ENCODE measurements at places on chromosomes 7 and 10. TPM values are rescaled to one million over a fixed set of nuclear protein-coding genes. Genes with fewer than 3 reads are reported as not detected.

GRCh38 chr7:93245525-93246432 is 13.6 kb downstream of the VPS50 start:
- no peak for DNase-seq

DNA sequence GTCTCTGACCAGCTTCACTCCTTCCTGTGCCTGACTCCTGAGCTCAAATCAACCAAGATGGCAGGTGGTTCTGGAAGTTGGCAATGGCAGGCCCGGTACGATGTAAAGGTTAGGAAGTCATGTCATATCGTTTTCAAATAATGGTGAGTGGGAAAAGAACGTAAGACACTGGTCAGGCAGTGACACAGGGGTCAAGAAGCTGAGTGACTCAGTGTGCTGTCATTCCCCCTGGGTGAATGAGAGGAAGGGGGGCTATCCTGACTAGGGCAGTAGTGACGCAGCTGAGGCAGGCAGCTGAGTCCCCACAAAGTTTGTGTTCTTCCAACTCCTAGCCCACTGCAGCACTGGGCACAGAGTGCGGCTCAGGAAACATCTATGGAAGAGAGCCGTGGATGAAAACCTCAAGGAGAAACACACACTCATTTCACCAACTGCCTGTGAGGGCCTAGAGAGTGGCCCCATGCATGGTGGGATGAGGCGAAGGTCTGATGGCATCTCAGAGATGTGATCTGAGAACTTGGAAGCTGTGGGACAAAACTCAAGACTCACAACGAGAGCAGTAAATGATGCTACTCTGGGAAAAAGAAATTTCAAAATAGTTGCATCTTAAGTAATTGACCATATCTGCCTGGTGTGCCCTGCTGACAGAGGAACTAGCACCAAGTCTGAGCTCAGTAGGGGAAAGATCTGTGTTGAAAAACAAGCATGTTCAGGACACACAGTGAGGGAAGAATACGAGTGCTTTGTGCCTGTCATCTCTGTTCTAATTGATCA is 23.2 kb downstream of the CREB3L2 start:
- peak; percentile 85 for DNase-seq

The MRLN gene
- not detected for total RNA-seq

GRCh38 chr7:3239291-3239691 is 61.8 kb upstream of the SDK1 start:
- DNase-seq = no peak

GRCh38 chr10:96714031-96714590 is 6.2 kb downstream of the PIK3AP1 start:
- DNase-seq = no peak

DNA sequence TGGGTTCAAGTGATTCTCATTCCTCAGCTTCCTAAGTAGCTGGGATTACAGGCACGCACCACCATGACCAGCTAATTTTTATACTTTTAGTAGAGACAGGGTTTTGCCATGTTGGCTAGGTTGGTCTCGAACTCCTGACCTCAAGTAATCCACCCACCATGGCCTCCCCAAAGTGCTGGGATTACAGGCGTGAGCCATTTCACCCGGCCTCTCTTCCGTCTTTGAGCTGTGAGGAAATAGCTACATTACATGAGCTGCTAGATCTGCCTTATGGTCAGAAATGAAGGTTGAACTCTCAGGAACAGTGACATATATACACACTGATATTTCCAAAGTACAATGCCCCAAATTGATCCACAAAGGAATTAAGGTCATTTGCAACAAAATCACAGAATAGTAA is 2.4 kb downstream of the BLVRA start:
- no peak for DNase-seq

DNA sequence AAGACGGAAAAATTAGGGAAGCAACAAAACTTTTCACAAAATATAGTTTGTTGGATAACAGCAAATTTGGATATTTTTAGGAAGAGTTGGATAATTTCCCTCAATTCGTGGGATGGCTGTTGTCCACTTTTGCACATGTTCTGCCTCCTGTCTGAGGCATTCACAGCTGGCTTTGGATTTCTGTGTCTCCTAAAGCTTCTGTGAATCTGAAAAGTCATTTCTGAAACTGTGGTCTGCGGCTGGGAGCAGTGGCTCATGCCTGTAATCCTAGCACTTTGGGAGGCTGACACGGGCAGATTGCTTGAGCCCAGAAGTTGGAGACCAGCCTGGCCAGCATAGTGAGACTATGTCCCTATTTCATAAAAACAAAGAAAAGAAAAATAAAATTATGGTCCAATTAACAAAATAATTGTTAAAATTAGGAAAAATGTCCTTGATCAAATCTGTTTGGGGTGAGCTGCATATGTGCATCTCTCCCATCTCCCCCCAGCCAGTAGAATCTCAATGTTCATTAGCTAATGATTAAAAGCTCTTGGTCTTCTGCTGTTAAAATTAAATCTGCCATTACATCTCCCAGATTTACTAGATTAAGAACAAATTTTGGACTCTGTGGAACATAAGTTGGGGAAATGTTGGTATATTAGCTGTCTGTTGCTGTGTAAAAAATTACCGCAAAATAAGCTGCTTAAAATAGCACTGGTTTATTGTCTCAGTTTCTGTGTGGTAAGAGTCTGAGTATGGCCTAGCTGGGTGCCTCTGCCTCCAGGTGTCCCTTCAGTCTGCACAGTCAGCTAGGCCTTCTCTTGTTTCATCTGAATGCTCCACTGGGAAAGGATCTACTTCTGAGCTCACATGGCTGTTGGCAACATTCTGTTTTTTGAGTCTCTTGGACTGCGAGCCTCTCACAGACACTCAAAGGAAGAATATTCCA is 332.0 kb upstream of the FZD1 start:
- DNase-seq = no peak

GRCh38 chr7:69708857-69709256 is 110.6 kb downstream of the AUTS2 start:
- DNase-seq = peak; percentile 35

The EBLN1 gene
- not detected for total RNA-seq

- DNase-seq = no peak
These were observed 23.4 kb downstream of the RPP38 start for GRCh38 chr10:15120523-15120922.

DNA sequence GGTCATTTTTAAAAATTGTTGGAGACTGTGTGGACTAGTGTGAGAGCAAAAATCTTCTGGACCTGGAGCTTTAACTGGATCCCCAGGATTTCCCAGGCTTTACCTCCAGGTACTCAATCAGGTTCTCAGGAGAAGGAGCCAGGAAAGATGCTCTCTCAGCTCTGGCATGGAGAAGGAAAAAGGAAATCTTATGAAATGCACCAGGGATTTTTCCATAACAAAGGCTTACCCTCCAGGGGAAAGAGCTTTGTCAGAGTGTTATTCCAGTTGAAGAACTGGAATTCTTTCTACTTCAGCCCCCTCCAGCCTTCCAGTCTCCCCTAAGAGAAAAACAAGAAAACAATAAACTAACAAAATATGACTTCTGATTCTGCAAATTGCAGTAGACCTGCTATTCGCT is 436.7 kb upstream of the ANKRD30A start:
- DNase-seq = no peak

DNA sequence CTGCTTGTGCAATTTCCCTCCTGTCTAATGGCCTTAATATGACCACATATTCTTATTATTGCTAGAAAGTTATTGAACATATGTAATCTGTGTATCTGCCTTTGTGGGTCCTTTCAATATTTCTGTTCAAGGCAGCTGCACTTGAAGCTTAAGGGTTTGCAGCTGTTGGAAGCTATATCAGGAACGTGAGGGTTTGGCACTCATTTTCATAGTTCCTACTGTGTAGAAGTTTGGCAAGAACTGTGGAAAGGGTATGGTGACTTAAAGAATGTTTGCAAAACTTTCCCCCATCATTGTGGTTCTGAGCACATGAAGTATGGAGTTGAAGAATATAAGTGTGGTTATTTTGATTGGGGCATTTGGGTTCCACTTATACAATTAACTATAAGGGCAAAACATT is 144.7 kb upstream of the SEMA3A start:
- DNase-seq = no peak

DNA sequence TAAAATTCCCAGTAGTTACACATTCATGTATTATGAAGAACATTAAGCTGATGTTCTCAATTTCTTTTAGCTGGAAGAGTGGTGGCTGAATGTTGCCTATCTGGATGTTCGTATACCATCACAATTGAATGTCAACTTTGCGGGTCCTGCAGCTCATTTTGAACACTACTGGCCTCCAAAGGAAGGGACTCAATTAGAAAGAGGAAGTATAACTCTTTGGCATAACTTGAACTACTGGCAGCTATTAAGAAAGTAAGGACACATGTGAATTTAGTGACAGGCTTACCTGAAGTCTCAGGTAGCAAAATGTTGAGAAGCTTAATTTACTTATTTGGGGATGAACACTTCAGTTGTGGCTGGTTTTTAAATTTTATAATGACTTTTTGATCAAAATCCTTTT is 15.9 kb downstream of the CROT start:
- DNase-seq = no peak

The PLCE1 gene
- total RNA-seq = 1.5 TPM

DNA sequence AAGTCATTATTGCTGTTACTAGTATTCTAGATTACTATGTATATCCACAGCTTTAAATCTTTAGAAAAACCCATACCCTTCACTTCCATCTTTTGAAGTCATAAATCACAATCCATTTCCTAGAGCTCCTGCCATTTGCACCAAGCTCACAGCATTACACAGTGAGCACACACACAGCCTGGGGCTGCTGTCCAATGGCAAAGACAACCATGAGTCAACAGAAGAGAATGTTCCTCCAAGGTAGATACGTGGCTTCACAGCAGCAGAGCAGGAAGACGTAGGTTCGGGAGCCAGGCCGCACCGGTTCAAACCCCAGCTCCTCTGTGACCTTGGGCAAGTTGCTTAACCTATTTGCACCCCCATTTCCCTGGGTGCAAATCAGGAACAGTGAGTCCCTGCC is 234.6 kb downstream of the DIP2C start:
- peak; percentile 64 for DNase-seq

The NEURL1 gene
- not detected for total RNA-seq

DNA sequence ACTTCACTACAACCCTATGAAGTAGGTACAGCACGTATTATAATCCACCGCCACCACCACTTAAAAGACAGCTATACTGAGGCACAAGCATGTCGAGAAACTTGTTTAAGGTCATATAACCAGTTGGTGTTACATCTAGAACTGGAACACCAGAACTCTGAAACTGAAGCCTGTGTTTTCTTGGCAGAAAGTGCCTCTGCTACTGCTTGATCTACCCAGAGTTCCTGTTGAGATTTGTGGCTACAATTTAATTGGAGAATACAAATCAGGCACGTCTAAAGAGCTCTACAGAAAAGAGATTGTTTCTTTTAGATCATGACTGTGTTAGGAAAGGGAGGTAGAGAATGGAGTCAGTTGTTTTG is 4.3 kb upstream of the ADD3 start:
- no peak for DNase-seq

GRCh38 chr10:14056610-14057332 is 274.0 kb downstream of the FRMD4A start:
- DNase-seq = peak; percentile 26

The UPF2 gene
- 9.6 TPM for total RNA-seq

DNA sequence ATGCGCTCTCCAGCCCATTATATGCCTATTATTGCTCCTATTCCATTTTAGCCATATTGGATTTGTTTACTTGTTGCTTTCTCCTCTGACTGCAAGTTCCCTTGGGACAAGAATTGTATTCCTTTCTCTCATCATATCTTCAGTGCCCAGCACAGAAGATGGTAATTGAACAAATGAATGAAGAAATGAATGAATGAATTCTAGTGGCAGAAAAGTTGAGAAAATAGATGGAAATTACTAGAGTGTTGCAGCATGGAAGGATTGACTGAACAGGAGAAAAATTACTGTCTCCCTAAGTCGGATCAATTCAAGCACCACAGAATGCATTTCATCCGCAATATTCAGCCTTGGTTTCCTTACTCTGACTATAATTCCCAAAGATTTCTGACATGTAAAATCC is 1243.2 kb downstream of the SORCS1 start:
- no peak for DNase-seq

DNA sequence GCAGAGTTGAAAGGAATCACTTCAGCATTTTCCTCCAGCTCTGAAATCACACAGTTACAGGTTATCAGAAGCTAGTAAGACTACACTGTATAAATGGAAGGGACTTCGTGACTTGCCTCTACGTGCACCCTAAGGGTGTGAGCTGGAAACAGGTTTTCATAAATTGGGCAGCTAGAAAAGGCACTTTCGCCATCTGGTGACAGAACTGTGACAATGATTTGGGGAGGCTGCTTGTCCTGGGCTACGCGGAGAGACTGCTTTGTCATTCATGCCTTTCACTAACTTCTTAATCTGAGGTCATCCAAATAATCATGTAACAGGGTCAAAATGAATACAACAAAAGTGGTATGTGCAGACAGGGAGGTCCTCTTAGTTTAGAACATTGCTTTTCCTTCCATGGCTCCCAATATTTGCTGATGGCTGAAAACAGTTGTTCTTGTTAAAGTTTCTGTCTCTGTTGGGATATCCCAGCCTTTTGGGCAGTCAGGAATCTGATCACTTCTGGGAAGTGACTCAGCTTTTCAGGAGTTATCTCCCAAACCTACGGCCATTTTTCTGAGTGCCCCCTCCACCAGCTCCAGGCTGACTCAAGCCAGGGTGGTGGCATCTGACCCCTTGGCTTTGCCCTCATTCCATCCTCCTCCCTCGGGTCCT is 17.8 kb downstream of the VWC2 start:
- DNase-seq = no peak

- DNase-seq = no peak
These were observed 218.4 kb downstream of the GLRX3 start for GRCh38 chr10:130354573-130354954.

- DNase-seq = no peak
These were observed 449.0 kb upstream of the IGFBP3 start for GRCh38 chr7:46369933-46370654.

DNA sequence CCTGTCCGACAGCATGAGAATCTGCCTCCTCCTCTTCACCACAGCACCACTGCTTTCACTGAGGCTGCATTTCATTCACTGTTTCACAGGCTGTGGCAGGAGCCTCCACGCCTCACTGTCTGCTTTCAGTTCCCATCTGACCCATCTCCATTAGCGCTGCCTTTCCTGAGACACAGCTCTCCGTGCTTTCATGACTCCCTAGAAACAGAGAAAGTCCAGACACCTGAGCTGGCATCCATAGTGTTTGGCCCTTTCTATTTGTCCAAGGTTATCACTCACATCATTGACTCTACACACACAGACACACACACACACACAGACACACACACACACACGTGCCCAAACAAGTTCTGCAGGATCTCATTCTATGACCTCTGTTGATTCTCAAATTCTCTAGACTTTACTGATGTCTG is 5.2 kb downstream of the LGI1 start:
- DNase-seq = no peak

DNA sequence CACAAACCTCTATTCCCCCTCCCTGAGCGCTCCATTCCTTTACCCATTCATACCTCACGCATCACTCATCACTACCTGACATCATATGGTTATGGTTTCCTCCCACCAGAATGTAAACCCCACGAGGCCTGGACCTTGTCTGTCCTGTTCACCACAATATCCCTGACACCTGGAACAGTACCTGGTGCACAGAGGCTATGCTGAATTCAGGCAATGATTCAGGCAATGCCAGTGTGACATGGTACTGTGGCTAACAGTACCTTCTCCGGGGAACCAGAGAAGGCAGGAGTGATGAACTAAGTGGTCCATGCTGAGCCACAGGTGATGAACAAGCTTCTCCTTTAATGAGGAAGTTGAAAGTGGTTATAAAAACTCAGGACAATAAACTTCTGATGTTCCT is 202.5 kb upstream of the PLXNA4 start:
- DNase-seq = no peak

The NYAP1 gene
- total RNA-seq = not detected
